Panc1 (cell line): ENCODE measurements at places on chromosomes 11 and 22. TPM values are rescaled to one million over a fixed set of nuclear protein-coding genes. Genes with fewer than 3 reads are reported as not detected.

DNA sequence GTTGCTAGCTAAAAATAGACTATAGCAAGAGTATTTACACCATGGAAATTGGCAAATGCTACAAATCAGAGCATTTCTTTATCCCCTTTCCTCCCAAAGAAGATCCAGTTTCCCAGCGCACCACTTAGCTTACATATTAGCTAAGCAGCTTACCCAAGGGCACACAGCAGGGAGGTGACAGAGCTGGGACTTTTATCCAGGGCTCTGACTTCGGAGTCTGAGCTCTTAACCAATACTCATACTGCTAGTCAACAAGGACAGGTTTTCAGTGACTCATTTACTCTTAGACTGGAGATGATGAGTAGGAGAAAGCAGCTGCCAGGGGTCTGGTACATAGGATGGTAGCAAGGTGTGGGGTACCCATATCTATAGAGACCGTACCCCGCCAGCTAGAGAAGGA, 38.4 kb downstream of the NAV2 start:
- DNase-seq, result no peak

- no peak for DNase-seq
Measured at GRCh38 chr11:81658722-81659121, 1074.9 kb downstream of the FAM181B start.

XKR3 gene
- not detected for total RNA-seq

PAMR1 gene
- 0.13 TPM for total RNA-seq

MS4A6E gene
- total RNA-seq, result not detected
